ENCODE measurements at places on chromosomes 11 and 22.

- no peak for DNase-seq
These were observed 43.2 kb upstream of the VPREB1 start for GRCh38 chr22:22201185-22201929.

- no peak for DNase-seq
These were observed 39.2 kb downstream of the APOL1 start for GRCh38 chr22:36291831-36292740.

GRCh38 chr11:15212876-15213275, 98.2 kb downstream of the INSC start:
- no peak for DNase-seq

GRCh38 chr11:61834278-61835048, 6.4 kb downstream of the FADS2 start:
- peak; percentile 71 for DNase-seq

DNA sequence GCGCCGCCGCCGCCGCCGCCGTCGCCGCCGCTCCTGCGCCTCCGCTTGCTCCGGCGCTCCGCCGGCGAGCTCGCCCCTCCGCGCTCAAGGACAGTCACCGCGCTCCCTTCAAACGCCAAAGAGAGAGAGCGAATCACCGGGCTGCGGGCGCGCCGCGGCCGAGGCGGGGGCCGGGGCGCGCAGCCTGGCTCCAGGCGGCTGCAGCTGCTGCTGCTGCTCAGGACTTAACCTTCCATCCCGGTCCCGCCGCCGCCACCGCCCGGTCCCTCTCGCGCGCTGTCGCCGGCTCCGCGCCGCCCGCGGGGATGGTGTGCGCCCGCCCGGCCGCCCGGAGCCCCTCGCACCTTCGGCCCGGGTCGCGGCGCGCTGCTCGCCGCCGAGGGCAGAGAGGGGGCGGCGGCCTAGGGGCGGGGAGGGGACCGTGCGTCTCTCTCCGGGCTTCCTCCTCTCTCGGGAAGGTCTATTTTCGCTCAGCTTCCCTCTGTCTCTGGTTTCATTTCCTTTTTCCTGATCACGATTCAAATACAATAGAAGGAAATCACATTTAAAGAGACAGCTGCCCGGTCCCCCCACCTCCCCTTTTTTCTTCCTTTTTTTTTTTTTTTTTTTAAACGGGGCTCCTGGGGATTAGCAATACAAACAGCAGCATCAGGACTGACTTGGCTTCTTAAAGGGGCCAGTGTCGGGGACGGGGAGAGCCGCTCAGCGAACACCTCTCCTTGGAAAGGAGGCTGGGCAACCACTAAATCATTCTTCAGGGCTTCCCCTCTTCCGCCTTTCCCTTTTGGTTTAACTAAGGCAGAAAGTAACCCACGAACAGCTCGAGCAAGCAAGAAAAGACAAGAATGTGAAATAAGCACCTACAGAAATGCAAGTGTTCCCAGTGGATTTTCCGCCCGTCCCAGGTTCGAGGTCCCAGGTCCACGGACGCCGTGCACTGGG, 22.1 kb downstream of the LMO2 start:
- DNase-seq: peak; percentile 68

DNA sequence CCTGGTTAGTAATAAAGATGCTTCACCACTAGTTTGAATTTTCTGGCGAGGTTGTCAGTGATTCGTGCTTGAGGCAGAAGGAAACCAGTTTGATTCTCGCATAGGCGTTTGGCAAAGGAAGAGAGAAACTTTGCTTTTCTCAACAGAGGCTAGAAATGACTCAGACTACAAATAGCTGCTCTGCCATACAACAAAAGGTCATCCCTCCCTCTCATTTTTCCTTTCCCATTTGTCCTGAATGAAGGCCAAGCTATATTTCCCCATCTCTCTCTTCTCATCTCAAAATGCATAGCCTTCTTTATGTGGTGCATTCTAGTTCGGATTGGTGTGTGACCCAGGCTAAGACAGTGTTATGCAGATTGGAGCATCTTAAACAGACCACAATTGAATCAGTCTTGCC, 741.4 kb downstream of the NTM start:
- peak; percentile 27 for DNase-seq

GRCh38 chr22:27063841-27064240, 406.5 kb downstream of the MIAT start:
- no peak for DNase-seq

DNA sequence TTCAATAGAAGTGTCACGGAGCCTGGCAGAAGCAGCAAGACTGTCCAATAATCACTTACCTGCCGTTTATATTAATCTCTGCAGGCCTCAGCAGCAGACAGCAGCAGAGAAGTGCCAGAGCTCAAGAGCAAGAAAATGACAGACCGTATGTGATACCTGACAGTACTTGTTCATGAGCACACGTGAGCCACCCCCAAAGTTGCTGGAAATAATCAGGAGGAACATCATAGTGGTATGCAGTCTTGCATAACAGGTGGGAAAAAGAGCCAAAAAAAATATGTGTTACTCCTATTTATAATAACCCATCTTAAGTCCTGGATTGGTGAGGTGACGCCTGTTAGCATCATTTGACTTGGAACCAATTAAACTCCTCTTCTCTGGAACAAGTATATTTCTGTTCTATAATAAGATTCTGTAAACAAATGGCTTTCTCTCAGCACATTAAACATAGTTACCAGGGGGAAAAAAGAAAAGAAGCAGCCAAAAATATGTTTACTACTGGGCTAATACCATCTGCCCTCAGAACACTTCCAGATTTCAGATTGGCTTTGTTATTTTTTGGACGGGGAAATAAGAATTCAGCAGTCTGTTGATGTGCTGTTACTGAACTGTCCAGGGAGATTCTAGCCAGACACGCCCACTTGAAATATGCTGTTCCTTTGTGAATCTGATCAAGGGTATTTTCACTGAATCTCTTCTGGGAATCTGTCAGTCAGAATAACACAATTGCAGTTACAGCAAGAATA, 7.9 kb upstream of the SLN start:
- DNase-seq: no peak

DNA sequence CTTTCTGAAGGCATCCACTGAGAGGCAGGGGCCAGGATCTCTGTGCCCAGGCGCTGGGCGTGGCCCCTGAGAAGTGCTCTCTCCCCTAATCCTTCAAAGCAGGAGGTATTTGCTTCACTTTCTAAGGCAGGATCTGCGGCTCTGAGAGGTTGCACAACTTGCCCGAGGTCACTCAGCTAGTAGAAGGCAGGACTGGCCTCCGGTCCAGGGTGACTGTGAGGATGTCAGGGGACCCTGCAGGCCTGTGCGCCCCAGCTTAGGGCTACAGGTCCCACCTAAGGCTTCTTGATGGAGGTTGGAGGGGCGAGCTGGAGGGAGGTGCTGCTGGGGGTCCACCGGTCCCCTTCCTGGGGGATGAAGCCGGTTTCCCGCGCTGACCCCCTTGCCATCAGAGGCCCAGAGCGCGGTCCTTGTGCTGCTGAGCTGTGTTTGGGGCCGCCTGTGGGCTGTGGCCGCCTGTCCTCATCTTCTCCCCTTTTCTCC, 979 bp downstream of the SMIM38 start:
- DNase-seq: no peak

- no peak for DNase-seq
These were observed 794 bp upstream of the FXYD6 start for GRCh38 chr11:117877120-117877784.

DNA sequence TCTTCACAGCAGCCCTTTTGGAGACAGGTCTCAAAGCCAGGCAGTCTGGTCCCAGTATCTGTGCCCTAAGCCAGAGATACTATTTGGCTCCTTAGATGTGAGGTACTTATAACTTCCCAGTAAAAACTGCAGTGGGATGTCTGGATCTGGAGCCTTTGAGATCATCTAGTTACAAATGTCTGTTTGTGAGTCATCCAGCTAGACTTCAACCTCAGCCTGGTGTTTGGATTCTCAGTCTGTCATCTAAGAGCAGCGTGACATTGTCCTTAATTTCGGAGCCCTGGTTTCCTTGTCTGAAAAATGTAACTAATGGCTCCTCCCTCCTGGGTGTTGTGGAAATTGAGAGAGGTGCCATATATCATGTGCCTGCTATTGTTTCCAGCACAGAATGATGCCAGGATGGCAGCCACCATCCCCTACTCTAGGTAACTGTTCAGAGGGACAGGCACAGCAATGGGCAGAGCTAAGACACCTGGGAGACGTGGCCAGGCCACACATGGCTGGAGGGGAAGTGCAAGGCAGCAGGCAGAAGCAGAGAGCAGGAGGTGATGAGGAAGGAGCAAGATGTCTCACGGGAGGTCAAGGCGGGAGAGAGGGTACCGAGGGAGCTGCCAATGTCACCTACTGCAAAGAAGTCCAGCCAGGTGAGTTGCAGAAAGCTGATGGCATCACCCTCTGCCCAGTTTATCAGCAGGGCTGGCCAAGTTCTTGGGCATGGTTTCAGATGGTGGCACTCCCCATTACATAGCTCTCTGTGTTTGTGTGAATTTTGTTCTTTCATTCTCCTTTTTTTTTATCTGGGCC, 20.6 kb upstream of the ST3GAL4 start:
- no peak for DNase-seq

GRCh38 chr11:3111466-3111865, 53.6 kb downstream of the OSBPL5 start:
- DNase-seq: no peak

- no peak for DNase-seq
These were observed 51.7 kb upstream of the SHANK2 start for GRCh38 chr11:71304045-71304444.

GRCh38 chr11:31913985-31914384, 102.9 kb upstream of the PAX6 start:
- no peak for DNase-seq

- DNase-seq: no peak
These were observed 9.2 kb downstream of the CCDC34 start for GRCh38 chr11:27353593-27354358.

- no peak for DNase-seq
These were observed 72.2 kb downstream of the LARGE2 start for GRCh38 chr11:45994371-45995341.

GRCh38 chr11:74057249-74058151, 48.6 kb upstream of the UCP3 start:
- no peak for DNase-seq

GRCh38 chr22:23107487-23108248, 34.1 kb downstream of the RSPH14 start:
- no peak for DNase-seq

- no peak for DNase-seq
These were observed 31.2 kb downstream of the KMT5B start for GRCh38 chr11:68181719-68182451.

DNA sequence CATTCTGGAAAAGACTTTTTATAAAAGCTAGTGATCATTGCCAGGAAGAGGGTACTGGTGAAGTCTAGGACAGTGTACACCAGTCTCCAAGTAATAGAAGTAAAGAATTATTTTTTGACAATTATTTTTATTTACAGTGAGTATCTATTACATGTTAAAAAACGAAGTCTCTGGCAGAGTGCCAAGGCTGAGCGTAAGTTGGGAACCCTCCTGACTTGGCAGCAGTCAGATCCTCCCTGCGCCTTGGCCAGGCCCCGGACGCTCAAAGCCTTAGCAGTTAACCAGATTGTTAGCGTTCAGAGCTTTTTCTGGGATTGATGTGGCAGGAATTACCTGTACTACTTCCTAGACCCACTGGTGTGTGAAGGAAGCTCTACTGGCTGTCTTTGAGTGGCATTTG, 38.1 kb upstream of the CTTN start:
- DNase-seq: no peak

- DNase-seq: no peak
These were observed 32.1 kb downstream of the ENDOD1 start for GRCh38 chr11:95121698-95122097.

GRCh38 chr11:20008190-20008870, 151.9 kb downstream of the DBX1 start:
- DNase-seq: no peak

- DNase-seq: no peak
These were observed 15.8 kb downstream of the VPS37C start for GRCh38 chr11:61145228-61146005.

- no peak for DNase-seq
These were observed 3.0 kb downstream of the NCR3LG1 start for GRCh38 chr11:17354601-17354991.

- DNase-seq: no peak
These were observed 9.9 kb upstream of the IGLL5 start for GRCh38 chr22:22877523-22878210.

DNA sequence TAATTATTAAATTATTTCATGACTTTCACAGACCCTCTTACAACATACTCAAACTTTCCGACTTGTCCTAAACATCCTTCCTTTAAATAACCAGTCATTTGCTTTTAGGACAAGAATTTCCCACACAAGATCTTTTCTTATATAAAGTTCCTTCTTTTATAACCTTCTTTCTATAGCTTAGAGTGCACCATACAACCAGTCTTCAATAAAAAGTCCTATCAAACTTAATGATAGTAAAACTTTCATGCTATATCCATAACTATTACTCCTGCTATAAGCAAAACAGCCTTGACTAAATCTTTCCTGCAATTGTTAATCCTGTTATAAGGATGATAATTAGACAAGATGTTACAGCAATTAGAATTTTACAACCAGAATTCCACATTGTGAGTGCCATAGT, 47.4 kb downstream of the ZNF280B start:
- DNase-seq: no peak

GRCh38 chr22:21639359-21639758, 2.7 kb upstream of the SDF2L1 start:
- DNase-seq: no peak

GRCh38 chr11:123181075-123181474, 14.0 kb downstream of the CLMP start:
- no peak for DNase-seq

DNA sequence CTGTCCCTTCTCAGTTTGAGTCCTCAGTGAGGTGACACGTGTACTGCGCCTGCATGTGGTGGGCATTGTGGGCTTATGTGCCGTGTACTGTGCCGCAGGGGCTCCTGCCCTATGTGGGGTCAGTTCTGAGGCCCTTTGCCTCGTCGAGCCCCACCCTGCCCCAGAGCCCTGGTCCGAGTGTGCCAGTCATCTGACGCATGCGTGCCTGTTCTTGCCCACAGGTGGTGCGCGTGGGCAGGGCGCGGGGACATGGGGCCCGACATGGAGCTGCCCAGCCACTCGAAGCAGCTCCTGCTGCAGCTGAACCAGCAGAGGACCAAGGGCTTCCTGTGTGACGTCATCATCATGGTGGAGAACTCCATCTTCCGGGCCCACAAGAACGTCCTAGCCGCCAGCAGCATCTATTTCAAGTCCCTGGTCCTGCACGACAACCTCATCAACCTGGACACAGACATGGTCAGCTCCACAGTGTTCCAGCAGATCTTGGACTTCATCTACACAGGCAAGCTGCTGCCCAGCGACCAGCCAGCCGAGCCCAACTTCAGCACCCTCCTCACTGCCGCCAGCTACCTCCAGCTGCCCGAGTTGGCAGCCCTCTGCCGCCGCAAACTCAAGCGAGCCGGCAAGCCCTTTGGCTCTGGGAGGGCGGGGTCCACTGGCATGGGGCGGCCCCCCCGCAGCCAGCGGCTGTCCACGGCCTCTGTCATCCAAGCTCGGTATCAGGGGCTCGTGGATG, 22.3 kb upstream of the TMEM191C start:
- no peak for DNase-seq

- no peak for DNase-seq
These were observed 10.1 kb upstream of the PIM3 start for GRCh38 chr22:49950396-49950994.

DNA sequence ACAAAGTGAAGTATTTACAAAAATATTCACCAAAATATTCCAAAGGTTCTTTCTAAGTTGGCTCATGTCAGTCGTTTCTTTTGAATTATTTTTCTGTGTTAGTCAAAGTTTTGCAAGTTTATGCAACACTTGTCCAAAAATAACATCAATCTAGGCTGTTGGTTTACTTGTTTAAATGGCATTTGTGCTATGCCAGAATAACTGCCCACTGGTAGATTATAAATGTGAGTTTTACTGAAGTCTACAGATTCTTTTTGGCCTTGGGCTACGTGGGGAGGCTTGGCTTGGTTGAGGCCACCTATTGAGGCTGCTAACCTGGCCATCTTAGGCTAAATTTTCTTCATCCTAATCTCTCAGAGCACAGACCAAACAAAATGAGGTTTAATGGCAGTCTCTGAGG, 1091.9 kb upstream of the RAG2 start:
- no peak for DNase-seq
